Mammary epithelial cell (primary cell): ENCODE measurements at places on chromosomes 1 and 21. TPM values are rescaled to one million over a fixed set of nuclear protein-coding genes. Genes with fewer than 3 reads are reported as not detected.
A peak's percentile ranks its signal among the peaks of the same experiment; 100 is the strongest.

The SCCPDH gene
- 9.7 TPM for total RNA-seq

The FMO3 gene
- not detected in 2 replicates for total RNA-seq

GRCh38 chr1:175167861-175168260 lies 24.7 kb downstream of the KIAA0040 start:
- no peak for DNase-seq

DNA sequence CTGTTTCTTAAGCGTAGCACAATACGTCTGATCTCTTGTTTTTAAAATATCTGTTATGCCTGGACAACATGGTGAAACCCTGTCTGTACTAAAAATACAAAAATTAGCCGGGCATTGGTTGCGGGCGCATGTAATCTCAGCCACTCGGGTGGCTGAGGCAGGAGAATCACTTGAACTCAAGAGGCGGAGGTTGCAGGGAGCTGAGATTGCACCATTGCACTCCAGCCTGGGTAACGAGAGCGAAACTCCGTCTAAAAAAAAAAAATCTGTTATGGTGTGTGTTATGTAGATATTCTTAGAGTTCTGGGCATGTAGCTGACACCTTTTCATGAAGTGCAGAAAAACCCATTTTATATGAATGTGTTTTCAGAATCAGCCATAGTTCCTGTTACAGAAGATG lies 38.2 kb downstream of the RABGAP1L start:
- DNase-seq = no peak

- DNase-seq = no peak
Observed at GRCh38 chr1:228905701-228906101, 170.4 kb downstream of the RHOU start.

The VHLL gene
- not detected in 2 replicates for total RNA-seq

DNA sequence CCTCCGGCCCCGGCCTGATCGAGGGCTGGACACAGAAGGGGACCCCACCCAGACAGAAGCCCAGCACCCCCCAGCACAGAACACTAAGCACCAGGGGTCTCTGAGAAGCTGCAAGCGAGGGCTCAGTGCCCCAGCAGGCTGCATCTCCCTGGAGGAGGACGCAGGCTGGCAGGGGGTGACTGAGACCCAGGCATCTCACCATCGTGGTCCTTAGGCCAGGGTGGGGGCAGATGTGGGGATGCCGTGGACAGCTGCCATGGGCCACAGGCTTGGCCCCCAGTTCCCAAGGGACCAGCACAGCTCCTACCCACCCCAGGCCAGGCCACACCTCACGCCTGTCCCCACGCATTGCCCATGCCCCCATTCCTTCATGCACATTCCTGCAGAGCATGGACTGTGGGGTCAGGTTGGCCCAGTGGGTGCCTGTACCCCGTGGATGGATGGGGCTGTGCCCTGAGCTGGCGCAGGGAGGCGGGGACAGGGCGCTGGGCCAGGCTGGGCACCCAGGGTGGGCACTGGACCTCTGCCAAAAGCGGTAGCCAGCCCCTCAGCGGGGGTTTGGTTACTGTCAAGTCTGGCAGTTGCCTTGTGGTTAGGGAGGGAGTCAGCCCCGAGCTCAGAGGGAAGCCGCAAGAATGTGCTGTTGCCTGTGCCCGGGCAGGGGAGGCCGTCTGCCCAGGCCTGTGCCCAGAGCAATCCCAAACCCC lies 61.5 kb downstream of the ARHGEF16 start:
- peak; percentile 62 for DNase-seq

The C1orf210 gene
- 7.2 TPM for total RNA-seq

The APCS gene
- total RNA-seq = not detected in 2 replicates

DNA sequence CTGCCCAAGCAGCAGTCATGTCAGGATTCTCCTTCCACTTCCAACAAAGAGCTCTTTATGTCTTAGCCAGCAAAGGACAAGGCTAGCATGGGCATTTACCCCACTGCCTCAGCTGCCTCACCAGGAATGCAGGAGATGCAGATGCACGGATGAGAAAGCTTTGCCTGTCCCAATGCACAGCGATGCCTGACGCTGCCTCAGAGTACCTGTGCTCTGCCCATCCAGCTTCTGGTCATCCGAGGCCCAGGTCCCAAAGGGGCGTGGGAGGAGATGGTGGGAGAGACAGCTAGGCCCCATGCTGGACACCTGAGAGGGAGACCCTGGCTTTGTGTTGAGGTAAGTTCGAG lies 59.0 kb downstream of the IRF2BP2 start:
- no peak for DNase-seq
